ENCODE measurements at places on chromosomes 2 and 18.

GRCh38 chr2:21008014-21008789, 35.7 kb downstream of the APOB start:
- DNase-seq: no peak

- DNase-seq: peak; percentile 99
Measured at GRCh38 chr2:195898505-195899191, 170.0 kb downstream of the DNAH7 start.

DNA sequence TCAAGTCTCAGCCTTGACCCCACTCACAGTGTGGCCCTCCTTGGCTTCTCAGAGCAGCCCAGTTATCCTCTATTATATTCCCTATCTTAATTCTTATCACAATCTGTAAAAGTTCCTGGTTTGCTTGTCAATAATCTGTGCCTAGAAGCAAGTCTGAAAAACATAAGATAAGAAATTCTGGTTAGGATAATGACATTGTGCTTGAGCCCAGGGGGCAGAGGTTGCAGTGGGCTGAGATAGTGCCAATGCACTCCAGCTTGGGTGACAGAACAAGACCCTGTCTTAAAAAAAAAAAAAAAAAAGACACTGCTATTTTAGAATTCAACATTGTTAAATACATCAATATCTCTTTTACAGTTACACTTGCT, 63.9 kb downstream of the TMEM131 start:
- no peak for DNase-seq

GRCh38 chr2:5444854-5445253, 247.3 kb upstream of the SOX11 start:
- DNase-seq: no peak

- peak; percentile 19 for DNase-seq
Measured at GRCh38 chr2:29010946-29011345, 29.8 kb downstream of the TOGARAM2 start.

DNA sequence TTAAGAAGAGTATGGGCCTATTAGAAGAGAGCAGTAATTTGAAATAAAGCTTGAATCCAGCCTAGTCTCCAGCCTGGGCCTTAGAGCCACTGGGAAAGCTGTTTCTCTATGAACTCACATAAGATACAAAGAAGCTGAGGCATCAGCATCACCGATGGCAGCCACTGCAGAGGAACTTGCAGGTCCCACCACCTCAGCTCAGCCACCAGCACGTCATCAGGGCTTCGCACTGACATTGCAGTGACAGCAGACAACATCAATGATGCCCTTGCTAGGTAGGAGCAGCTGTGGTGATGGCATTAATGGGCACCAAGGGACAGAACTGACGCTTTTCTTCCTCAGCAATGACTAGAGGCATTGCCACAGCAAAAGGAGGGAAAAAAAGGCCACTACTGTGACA, 67.7 kb upstream of the CDC42EP3 start:
- DNase-seq: no peak

GRCh38 chr2:216810399-216811160, 49.3 kb downstream of the TNP1 start:
- DNase-seq: no peak

- no peak for DNase-seq
Measured at GRCh38 chr2:64605991-64606478, 47.7 kb downstream of the SERTAD2 start.

DNA sequence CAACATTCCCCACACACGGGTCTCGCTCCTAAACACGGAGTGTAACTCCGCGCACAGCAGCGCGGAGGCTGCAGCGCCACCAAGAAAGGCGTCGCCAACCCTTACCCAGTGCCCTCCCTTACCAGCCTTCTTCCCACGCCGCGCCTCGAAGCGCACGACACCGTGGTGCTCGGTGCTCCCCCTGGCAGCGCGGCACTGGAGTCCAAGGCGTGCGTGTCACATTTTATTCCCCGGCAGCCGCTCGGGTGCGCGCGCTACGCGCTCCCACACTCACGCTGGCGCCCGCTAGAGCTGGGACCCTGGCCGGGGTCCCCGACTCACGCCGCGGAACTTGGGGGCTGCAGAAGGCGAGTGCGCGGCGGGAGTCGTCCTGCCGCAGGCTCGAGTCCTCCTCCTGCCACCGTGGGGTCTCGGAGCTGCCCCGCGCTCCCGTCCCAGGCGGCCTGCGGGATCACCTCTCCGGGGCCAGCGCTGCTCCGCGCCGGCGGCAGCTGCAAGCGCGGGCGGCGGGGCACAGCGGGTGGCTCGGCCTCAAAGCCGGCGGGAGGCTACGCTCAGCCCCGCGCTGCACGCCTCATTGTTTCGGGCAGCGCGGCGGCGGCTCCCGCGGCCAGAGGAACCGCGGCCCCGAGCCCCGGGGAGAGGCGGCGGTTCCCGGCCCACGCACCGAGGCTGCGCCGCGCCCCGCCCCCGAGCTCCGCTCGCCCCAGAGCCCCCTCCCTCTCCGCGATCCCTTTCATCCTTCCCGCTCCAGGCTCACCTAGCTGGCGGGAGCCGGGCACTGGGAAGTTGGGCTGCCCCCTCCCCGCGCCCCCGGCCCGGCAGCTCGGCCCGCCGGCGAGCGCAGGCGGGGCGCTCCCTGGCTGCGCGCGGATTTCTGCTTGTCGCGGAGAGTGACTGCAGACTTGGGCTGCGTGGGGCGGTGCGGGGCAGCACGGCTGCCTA, at the start of gene ST6GAL2:
TSS of gene ST6GAL2 (minus strand) at position 197 of the 945 bp plus-strand sequence. CDS start 42,190 bp downstream, outside the sequence.
- peak; percentile 4 for DNase-seq

- no peak for DNase-seq
Measured at GRCh38 chr2:84855731-84856130, 25.2 kb downstream of the TRABD2A start.

- no peak for DNase-seq
Measured at GRCh38 chr2:203625701-203626100, 80.7 kb upstream of the CD28 start.

- DNase-seq: no peak
Measured at GRCh38 chr2:13821255-13821880, 811.1 kb upstream of the LRATD1 start.

DNA sequence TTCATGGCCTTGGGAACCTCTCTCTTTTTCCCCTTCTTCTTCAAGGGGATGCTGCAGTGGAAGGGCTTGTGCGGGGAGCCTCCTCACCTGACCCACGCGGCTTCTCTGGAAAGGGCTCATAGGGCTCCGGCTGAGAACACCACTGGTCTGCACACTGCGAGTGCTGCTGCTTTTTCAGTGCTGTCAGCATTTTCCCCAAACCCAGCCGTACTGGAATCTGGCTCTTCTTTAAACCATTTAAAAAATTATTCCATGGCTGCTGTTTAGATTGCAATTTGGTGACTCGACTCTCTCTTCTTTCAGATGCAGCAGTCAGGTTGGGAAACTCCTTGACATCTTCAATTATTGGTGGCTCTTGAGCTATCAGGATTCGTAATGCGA, 272.6 kb upstream of the DSEL start:
- no peak for DNase-seq

DNA sequence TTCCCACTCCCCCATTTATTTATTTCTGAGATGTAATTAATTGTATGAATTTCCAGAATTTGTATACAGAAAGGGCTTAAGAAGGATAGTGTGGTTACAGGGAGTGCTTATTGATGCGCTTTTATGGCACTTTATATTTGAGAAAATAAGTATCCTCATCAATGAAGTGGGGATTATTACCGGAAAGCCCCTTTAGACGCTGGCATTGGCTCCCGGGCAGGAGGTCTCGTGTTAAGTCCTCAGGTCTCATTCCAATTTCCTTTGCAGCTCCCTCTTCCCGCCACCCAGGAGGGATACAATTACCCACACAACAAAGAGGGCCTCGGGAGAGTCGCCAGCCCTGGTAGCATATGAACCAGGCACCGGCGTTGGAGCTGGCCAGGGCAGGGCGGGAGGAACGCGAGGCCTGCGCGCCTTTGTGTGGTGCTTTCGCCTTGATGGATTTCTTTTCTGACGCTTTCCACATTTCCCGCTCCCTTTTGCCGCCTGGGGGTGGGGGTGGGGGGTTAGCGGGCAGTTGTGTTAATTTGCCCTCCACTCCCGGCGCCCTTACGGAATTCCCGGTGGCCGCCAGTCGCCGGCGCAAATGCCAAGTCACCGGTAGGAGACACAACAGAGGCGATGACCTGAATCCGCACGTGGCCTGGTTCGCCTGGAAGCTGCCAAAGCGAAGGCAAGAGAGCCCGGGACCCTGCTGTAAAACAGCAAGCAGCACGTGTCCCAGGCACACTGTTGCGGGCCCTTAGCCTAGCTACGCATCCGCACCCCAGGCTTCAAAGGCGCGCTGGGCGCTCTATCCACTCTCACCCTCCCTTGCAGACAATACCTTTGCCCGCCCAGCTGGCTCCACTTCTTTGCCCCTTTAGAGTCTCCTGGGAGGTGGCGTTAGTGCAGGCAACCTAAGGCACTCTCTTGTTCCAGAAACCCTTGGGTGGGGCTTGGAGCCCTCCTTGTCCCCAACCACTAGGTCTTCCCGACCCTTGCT, 3.3 kb downstream of the GAD1 start:
- DNase-seq: no peak

- DNase-seq: no peak
Measured at GRCh38 chr18:44672506-44672905, 8.2 kb upstream of the SETBP1 start.

- peak; percentile 86 for DNase-seq
Measured at GRCh38 chr2:9699139-9700108, 68.6 kb upstream of the YWHAQ start.

GRCh38 chr18:45702708-45703265, 21.2 kb upstream of the SLC14A1 start:
- no peak for DNase-seq

DNA sequence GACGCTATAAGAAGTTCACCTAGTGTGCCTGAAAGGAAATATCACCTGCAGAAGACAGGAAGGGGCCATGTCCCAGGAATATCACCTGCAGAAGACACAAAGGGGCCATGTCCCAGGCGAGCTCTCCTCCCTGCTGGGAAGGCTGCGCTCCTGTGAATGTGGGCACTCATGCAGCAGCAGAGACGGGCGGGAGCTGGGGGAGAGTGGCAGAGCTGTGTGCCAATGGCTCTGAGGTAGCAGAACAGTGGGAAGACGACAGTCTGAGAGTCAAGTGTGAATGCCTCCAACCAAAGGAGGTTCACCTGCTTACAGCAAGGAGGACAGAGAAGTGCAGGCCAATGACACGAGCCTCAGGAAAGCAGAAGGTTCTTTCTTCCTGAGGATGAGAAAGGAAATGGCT, 117.9 kb upstream of the SALL3 start:
- no peak for DNase-seq

- no peak for DNase-seq
Measured at GRCh38 chr18:78915446-78916008, 64.1 kb upstream of the SALL3 start.

- DNase-seq: no peak
Measured at GRCh38 chr2:31109633-31110192, 28.5 kb downstream of the GALNT14 start.

DNA sequence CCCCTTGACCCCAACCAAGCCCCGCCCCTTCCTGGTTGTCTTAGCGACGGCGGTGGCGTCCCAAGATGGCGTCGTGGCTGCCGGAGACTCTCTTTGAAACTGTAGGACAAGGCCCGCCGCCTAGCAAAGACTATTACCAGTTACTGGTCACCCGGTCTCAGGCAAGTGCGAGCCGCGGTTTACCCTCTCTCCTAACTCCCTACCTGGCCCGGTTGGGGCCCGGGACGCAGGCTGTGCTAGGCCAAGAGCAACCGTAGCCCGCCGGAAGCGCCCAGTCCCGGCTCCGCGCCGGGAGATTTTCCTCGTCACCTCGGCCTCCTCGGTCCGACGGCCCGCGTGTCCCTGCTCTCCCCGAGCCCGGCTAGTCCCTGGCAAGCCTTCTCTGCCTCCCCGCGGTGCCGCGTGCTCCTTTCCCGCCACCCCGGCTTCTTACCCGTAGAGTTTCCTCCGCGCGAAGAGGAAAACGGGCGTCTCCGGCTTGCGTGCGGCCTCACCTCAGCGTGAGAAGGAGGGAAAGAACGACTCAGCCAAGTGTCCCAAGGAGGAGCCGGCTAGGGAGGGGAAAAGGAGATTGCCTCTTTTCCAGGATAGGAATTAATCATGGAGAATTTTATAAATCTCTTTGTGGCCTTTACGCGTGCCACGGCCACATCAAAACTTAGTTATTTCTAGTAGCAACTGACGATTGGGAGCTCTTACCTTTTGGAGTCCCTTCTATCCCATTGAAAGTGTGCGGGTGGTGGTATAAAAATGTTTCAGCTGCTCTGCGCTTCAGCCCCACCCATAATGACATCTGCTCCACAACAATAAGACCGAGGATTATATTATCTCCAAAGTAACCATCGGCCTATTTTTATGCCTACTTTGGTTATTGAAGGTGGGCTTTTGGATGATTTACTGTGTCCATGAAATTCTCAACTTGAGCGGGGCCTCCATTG, at the start of gene FBXO36:
TSS of gene FBXO36 (plus strand) at position 55 of the 938 bp plus-strand sequence. CDS start at position 66, 11 bp downstream.
- DNase-seq: peak; percentile 68

DNA sequence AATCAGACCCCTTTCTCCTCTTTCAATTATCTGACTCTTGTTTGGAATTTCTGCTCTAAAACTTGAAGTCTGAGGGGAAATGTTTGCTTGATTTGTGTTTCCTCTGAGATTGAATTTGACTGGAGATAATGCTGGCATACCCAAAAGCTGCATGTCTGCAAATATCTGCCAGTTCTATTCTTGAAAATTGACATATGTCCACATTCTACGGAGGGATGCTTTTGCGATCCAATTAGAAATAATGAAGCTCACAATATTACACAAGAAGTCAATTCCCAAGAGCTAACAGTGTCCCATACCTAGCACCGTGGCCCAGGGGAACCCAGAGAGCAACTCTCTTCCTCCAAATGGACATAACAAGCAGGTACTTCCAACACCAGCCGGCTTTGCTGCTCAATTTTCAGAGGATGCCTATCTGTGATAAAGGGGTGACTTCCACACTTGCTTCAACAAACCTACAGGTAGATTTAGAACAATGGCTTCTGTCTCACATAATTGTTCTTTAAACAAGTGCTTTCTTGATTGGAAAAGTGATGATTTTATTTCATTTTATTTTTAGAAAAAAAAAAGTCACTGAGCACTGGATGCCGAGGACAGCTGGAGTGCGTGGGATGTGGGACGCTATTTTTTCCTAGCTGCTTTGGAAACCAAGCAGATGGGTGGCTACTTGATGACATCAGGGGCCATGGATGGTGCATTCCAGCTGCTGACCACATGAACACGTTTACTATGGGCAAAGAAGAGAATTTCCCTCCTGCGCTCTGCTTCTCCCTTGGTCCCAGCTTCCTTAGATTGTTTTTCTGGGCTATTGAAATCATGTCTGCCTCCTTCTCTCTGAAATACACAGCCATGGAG, 488.9 kb downstream of the RNF144A start:
- no peak for DNase-seq

GRCh38 chr18:48836231-48836805, 114.4 kb downstream of the SMAD7 start:
- DNase-seq: no peak

DNA sequence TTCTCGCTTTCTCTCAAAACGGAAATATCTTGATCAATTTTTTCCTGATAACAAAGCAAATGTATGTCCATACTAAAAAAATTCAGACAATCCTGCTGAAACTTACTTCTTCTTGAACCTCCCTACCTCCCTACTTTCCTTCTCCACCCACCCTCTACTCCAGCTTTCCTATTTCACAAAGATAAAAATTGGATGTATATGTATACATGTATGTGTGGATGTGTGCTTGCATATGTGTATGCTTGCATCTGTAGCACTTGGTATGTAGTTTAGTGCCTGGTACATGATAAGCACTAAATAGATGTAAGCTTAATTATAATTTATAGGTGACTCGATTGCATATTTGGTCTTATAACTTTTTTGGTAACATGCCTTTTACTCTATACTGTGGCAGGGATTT, 167.5 kb upstream of the ITGA4 start:
- no peak for DNase-seq

- peak; percentile 30 for DNase-seq
Measured at GRCh38 chr18:42274488-42275137, 319.6 kb downstream of the PIK3C3 start.

All from EH (cell line).